ENCODE measurements at places on chromosomes 2 and 18. TPM values are rescaled to one million over a fixed set of nuclear protein-coding genes. Genes with fewer than 3 reads are reported as not detected.

GRCh38 chr18:63071701-63072141 lies 247.8 kb downstream of the BCL2 start:
- DNase-seq: no peak

The KIF1A gene
- polyA plus RNA-seq: 2.4 TPM

The FLACC1 gene
- 1.7 TPM for polyA plus RNA-seq

The PAIP2B gene
- polyA plus RNA-seq: 7.0 TPM

- DNase-seq: no peak
Measured at GRCh38 chr2:232307854-232308253, 70.7 kb upstream of the ALPP start.

DNA sequence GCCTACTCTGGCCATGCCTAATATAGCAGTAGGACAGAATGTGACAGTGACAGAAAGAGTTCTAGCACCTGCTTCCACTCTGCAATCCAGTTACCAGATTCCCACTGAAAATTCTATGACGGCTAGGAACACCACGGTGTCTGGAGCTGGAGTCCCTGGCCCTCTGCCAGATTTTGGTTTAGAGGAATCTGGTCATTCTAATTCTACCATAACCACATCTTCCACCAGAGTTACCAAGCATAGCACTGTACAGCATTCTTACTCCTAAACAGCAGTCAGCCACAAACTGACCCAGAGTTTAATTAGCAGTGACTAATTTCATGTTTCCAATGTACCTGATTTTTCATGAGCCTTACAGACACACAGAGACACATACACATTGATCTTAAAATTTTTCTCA lies 45.2 kb upstream of the TTR start:
- DNase-seq: no peak

GRCh38 chr2:125455110-125455509 lies 1200.8 kb upstream of the GYPC start:
- DNase-seq: no peak

GRCh38 chr2:70328921-70329561 lies 27.2 kb upstream of the FAM136A start:
- DNase-seq: no peak

The ZSWIM2 gene
- polyA plus RNA-seq: not detected

The AFF3 gene
- 4.5 TPM for polyA plus RNA-seq

The AKAIN1 gene
- not detected for polyA plus RNA-seq

GRCh38 chr2:237258615-237259014 lies 155.3 kb downstream of the COL6A3 start:
- no peak for DNase-seq

The SRD5A2 gene
- not detected for polyA plus RNA-seq

The DYNAP gene
- not detected for polyA plus RNA-seq

Measured in muscle of arm (tissue), 14 donors.